ENCODE measurements at places on chromosomes 5 and 9.

- peak; percentile 93 for DNase-seq
Measured at GRCh38 chr9:10612641-10613398, at the start of gene PTPRD. TSS of gene PTPRD (minus strand) at chr9:10613002.

DNA sequence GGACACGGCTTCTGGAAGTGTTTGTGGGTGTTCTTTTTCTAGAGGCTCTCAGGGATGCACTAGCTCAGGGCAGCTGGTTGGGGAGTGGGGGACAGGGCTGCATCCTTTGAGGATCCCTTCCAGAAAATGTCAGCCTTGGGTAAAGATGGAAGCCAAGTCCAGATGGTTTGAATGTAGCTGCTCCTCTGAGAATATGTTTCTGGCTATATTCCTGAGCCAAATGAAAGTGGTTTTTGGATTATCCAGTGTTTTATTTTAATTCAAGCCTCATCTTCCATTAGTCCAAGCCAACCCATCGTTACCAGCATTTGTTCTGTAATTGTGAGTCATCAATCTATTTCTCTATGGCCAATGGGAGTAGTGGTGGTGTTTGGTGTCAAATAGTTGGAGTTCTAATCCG lies 70.4 kb downstream of the SPRY4 start:
- no peak for DNase-seq

DNA sequence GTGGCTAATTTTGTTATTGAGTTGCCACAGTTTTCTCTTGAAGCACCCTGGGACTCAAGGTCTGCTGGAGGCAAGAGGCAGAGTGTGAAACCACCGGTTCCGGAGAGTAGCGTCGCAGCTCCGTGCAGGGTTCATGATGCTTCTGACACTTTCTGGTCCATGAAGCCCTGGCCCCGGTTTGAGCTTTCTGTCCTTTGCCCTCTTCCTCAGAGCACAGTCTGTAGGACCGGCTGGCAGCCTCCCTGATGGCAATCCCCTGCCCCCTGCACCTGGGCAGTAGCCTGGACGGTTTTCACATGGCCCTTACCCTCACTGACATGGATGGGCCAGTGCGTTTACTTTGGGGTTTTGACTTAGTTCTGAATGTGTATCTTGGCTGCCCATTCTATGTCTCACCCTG lies 111.9 kb downstream of the PJA2 start:
- DNase-seq, result no peak

DNA sequence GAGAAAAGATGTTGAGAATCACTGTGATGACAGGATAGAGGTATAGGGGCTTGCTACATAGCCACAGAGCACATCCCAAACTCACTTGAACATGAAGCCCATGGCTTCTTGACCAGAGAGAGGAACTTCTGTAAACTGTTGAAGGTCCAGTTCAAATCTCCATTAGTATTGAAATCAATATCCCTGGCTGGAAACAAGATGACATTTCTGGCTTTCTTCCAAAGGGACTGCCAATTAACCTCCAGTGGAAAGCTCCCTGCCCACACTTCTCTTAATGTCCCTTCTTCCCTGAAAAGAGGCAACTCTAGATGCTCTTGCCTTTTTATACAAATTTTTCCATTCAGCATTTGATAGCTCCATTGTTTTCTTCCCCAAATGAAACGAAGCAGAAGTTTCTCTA lies 612.1 kb downstream of the EBF1 start:
- peak; percentile 0 for DNase-seq

DNA sequence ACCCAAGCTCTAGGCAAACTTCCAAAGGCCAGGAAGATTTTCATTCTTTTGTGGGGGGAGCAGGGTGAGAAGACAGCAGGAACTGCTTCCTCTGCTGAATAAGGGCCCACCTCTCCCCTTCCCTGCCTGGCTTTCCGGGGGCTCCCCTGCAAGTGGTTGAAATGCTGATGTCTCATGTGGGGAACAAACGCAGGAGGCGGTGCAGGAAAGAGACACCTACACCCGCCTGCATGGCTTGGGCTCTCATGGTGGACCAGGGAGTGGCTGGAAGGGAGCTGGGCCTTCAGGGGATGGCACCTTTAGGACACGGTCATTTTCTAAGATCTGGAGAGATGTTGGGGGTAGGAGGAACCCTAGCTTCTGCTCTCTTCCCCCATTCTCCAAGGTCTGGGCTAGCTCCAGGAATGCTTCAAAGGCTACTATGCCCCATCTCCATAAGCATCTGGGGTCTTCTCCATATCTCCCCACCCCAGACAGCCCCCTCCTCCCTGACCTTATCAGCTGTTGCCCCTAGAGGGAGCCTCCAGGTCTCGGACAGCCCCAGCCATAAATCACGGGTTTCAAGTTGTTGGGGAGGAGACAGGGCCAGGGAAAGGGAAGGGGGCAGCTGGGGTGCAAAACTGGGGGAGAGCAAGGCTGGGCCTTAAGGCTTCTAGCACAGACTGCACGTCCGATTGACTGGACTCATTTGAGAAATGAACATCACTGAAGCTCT lies 76.6 kb downstream of the PSD2 start:
- DNase-seq, result no peak

DNA sequence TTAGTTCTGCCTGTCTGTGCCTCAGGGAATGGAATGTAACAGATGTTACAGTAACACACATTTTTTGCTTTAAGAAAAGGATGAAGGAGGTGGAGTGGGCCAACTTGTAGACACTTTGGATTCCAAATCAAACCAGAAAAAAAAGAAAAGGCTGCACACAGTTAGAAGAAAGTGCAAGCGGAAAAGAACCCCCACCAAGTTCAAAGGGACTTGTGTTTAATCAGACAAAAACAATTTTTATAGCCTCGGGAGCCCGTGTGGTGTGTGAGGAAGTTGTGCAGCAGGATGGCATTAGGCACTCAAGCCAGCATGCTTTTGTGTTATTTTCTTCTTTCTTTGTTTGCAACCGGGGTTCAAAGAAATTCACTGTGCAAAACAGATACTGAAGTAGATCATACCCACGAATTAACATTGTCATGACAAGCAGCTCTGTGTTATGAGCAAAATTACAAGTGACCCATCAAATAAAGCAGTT lies 189.5 kb downstream of the SEMA5A start:
- DNase-seq, result no peak

DNA sequence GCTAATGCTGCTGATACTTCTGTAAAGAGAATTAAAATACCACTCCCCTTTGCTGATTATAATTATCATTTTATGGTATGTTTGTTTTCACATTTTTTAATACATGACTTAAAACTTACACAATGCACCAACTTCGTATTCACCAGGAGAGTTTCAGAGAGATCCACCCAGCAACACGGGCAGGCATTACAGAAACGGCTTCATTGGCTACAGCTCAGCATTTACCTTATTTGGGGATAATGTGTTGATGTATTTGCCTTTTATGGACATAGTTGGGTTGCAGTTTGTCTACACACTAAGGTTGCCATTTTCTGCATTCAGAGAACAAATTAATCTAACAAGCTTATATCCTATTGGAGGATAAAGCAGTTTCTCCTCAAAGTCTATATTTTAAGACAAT lies 423.6 kb downstream of the PRDM9 start:
- DNase-seq, result no peak

GRCh38 chr5:96919754-96920197 lies 16.1 kb upstream of the LNPEP start:
- no peak for DNase-seq

DNA sequence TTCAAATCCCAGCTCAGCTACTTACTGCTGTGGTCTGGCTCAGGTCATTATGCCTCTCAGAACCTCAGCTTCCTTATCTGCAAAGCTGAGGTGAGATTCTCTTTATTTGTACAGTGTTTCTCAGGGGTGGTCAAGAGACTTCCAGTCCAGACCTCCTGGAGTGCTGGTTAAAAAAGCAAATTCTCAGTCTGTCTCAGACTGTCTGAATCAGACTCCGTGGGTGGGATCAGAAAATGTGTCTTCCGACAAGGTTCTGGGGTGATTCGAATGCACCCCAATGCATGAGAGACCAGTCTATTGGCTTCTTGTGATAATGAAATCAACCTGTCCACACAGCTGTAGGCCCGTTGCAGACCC lies 137.7 kb upstream of the SMIM23 start:
- no peak for DNase-seq

DNA sequence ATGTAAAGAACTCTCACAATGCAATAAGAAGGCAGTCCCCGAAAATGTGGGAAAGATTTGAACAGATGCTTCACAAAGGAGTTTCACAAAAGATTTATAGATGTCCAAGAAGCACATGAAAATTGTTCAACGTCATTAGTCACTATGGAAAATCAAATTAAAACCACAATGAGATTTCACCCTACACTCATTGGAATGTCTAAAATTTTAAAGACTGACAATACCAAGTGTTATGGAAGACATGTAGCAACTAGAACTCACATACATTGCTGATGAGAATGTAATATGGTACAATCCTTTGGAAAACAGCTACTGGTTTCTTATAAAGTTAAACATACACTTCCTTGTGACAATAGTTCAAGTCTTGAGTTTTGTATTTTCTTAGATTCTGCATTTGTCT lies 11.0 kb upstream of the RECK start:
- DNase-seq, result no peak

- DNase-seq, result no peak
Measured at GRCh38 chr9:82996941-82997340, 66.0 kb downstream of the RASEF start.

DNA sequence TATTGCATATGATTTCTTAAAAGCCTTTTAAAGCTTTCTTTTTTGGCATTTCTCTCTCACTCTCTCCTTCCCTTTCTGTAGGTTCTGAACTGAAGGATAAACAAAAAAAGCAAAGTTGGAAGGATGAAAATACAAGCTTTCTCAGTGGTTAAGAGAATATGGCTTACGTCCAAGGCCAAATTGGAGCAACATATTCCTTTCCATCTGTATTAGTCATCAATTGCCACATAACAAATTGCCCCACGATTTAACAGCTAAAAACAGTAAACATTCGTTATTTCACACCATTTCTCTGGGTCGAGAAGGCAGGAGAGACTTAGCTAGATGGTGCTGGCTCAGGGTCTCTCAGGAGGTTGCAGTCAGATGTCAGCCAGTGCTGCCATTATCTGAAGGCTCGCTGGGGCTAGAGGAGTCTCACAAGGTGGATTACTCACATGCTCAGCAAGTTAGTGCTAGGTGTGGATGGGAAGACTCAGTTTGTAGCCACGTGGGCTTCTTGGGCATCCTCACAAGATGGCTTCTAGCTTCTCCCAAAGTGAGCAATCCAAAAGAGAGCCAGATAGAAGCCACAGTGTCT lies 2.0 kb upstream of the ROR2 start:
- no peak for DNase-seq

DNA sequence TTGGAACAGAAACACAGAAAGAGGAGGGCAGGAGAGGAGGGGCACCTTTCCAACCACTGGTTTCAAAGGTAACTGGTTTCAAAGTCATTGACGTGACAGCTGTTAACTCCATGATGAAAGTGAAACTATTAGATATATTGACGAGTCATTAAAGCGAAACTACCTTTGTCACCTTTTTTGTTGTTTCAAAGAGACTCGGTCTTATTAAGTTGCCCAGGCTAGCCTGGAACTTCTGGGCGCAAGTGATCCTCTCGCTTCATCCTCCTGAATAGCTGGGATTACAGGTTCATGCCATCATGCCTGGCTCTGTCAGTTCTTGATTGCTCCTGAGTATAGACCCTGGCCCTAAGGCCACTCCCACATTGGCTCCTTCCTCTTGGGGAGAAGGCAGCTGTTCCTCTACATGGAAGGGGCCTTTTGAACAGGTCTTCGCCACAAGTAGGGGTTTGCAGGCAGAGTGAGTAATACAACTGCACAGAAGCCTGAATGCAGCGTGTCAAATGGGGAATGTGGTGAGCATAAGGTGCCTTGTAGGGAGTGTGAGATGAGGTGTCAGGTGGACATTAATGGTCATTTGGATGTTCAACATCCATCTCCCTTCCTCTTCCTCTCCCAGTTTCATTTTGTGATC lies 3.4 kb upstream of the F12 start:
- DNase-seq, result no peak

- no peak for DNase-seq
Measured at GRCh38 chr9:87702921-87703320, 23.0 kb upstream of the CTSL start.

DNA sequence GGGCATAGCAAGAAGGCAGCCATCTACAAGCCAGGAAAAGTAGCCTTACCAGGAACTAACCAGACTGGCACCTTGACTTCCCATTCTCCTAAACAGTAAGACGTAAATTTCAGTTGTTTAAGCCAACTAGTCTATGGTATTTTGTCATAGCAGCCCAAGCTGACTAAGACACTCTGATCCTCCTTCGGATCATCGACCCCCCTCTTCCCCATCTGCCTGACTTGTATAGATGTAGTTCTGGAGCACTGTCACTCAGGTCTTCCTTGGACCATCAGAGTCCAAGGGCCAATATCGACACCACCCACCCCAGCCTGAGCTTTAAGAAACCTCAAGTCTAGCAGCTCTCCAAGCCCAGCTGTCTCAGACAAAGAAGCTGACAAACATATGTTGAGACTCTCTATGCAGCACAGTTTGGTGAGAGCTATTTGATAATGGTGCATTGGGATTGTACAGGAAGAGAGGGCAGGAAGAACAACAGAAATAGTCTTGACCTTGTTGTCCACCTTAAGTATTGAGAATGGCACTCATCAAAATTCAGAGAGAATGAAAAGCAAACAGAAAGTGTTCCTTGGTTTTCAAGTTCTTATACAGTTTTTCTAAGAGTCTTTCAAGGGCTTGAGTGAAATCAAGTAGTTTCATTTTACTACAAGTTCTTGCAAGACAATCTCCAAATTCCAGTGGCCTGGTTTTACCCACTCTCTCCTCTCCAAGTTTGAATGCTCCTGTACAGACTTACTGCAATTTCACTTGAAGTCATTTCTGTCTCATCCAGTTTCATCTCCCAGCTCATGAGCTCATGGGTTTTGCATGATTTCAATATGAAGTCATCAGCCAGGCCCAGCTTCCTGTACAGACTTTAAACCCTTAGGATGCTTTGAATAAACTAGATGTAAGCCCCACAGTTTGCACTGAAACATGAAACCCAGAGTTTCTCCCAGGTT lies 122.3 kb upstream of the RAI14 start:
- DNase-seq, result no peak

- DNase-seq, result no peak
Measured at GRCh38 chr9:75823151-75823550, 67.3 kb upstream of the PCSK5 start.

GRCh38 chr5:130985776-130986175 lies 179.3 kb downstream of the HINT1 start:
- no peak for DNase-seq

- DNase-seq, result no peak
Measured at GRCh38 chr9:79581388-79581787, 9.6 kb downstream of the TLE4 start.

DNA sequence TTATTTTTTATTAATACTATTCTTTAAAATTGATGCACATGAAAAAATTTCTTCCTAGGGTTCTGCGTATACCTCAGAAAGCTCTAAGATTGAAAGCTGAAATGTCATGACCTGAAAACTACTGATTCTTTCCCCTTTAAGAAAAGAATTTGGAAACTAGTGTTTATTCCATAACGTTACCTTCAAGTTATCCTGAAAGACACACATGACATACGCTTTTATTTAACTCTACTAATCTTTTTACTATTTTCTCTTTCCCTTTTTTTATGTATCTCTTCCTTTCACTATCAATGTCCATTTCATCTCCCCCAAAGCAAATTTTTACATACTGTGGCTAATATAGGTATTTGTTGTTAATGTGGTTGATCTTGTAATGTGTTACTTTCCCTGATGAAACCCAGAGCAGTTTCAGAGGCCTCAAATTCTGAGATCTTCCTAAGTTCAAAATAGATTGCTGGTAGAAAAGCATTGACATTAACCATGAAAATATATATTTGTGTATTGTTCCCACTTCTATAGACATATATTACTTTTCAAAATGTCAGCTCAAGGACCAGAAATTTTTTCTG lies 7.4 kb downstream of the NIPBL start:
- no peak for DNase-seq

Data from NCI-H146 (cell line).